Endothelial cell of umbilical vein (primary cell): ENCODE measurements at places on chromosomes 6 and 20. TPM values are rescaled to one million over a fixed set of nuclear protein-coding genes. Genes with fewer than 3 reads are reported as not detected.

GRCh38 chr20:4483486-4483885 is 238.2 kb upstream of the PRND start:
- no peak for DNase-seq

DNA sequence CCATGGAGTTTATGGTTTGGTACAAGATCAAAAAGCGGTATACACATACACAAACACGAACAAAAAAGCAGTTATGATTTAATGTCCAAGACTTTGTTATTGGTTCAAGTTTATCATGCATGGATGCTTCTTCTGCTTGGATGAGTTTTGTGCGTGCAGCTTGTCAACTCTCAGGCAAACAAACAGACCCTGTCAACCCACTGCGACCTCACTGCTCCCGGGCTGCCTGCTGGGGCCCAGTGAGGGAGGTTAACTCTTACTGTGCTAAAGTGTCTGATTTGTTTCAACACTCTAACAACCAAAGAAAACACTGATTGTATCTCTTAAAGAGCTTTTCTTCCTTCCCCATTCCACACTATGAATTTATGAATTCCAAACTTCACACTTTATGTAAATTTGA is 26.8 kb upstream of the DDR1 start:
- DNase-seq, result no peak

DNA sequence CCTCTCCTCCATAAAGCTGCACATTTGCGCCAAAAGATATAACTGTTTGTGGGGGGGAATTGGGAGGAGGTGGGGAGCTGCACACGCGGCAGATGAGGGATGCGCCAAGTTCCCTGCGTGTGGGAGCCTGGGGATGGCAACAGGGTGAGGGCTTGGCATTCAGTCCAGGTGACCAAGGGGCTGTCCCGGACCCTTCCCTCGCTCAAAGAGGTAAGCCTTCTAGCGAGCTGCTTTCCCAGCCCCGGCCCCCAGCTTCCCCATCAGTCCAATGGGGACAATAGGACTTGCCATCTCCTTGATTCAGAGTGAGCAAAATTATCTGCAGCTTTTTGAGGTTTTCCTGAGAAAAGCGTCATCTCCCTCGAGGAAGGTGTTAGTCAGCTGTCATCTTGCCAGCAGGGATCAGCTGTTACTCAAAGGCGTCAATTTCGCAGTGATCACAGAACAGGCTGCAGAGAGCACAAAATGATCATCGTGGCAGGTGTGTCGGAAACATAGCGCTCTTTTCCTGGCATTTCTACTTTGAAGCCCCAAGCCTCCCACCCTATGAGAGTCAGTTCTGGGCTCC is 21.3 kb downstream of the ZNF831 start:
- no peak for DNase-seq

DNA sequence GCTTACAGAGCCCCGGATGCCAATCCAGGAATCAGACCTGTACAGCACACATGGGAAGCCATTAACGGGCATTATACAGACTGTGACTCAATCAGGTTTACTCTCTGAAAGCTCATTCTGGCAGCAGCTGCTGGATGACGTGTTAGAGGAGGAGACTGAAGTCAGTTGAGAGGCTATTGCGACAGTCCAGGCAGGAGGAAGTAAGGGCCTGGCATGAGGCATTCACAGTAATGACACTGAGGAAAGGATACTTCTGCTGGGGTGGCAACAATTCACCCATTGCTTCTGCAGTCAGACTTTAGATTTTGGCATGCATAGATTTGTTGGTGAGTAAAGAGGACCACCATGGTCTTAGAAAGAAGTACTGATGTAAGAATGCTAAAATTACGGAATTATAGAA is 151.0 kb upstream of the HEY2 start:
- no peak for DNase-seq

DNA sequence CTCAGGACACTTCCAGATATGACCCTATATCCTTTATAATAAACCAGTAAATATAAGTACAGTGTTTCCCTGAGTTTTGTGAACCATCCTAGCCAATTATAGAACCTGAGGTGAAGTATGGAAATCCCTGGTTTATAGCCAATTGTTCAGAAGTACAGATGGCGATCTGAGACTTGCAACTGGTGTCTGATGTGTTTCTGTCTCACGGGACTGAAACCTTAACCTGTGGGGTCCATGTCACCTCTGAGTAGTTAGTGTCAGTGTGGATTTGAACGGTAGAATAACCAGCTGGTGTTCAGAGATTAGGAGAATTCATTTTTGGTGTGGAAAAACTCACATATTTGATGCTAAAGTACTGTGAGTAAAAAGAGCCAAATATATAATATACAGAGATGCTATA is 606.6 kb downstream of the MAFB start:
- no peak for DNase-seq

- DNase-seq, result no peak
These were observed 107.0 kb downstream of the HIVEP1 start for GRCh38 chr6:12119085-12119588.

The LTA gene
- 0.08 TPM in 1 of 2 replicates, not detected in the other for polyA plus RNA-seq

GRCh38 chr6:100435299-100435698 is 29.4 kb downstream of the SIM1 start:
- no peak for DNase-seq

The SLCO4A1 gene
- 0.92 and 1.4 TPM in 2 replicates for polyA plus RNA-seq
